ENCODE measurements at places on chromosomes 13 and 19. TPM values are rescaled to one million over a fixed set of nuclear protein-coding genes. Genes with fewer than 3 reads are reported as not detected.

DNA sequence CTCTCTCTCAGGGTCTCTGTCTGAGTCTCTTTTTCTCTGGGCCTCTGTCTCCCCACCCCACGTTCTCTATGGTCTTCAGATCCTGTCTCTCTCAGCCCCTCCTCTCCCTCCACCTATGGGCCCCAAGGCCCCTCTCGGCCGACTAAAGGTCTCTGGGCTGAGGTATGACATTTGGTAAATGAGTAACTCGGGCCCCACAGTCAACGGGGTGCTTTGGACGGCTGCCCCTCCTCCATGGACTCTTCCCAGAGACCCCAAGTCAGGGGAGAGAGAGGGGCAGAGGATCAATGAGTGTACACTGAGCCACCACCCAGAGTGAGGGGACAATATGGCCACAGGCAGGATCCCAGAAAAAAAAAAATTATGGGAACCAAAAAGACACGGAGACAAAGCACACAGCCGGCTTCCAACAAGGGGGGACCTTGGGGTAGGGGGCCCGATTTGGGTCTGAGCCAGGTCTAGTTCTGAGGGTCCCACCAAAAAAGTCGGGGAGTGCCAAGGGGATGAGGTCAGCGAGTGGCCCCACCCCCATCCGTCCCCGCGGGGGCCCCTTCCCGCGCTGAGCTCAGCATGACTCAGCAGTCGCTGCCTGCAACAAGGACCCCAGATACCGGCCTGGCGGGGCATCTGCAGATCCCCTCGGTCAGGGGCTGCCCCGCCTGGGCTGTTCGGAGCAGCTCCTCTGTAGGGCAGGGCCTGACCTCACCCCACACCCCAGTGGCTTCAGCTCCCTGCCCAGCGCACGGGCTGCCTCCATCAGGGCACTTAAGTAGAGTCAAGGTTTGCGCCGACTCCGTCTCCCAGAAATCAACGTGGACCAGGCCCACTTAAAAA is 1.5 kb upstream of the FTL start:
- H3K27me3 ChIP-seq: no peaks in the 10 kb centered on the region
- DNase-seq: peak; percentile 90
- H3K36me3 ChIP-seq: peaks cover 13% of the 10 kb centered on the region

- H3K36me3 ChIP-seq: no peaks in the 10 kb centered on the region
- DNase-seq: no peak
- H3K4me1 ChIP-seq: no peaks in the 10 kb centered on the region
- no peak overlapping the region for H3K27ac ChIP-seq
Measured at GRCh38 chr19:8039231-8039630, 13.3 kb upstream of the CCL25 start.

DNA sequence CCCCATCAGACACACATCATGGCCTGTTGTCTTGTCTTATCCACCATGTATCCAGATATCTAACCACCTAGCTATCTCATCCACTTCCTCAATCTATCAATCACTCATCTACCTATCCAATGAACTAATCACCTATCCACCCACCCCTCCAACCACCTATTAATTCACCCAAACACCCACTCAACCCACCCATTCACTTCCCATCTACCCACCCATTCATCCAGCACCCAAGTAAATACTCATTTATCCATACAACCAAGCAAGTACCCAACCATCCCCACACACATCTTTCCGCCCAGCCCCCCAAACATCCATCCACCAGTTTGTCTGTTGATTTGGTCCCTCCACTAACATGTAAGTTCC is 753 bp upstream of the WIZ start:
- H3K27me3 ChIP-seq: no peaks in the 10 kb centered on the region
- H3K36me3 ChIP-seq: no peaks in the 10 kb centered on the region
- H3K4me1 ChIP-seq: peaks cover 28% of the 10 kb centered on the region
- no peak overlapping the region for H3K4me3 ChIP-seq
- DNase-seq: no peak

- H3K36me3 ChIP-seq: no peaks in the 10 kb centered on the region
Measured at GRCh38 chr19:38736413-38737280, 7.6 kb downstream of the CAPN12 start.

The SIN3B gene
- total RNA-seq: 178 TPM

The EDNRB gene
- total RNA-seq: 146 TPM

Measured in upper lobe of left lung (tissue), 6 donors.